Uterus (tissue), 4 donors: ENCODE measurements at places on chromosomes 2 and 18. TPM values are rescaled to one million over a fixed set of nuclear protein-coding genes. Genes with fewer than 3 reads are reported as not detected.

The RNF125 gene
- total RNA-seq, result 1.5 TPM

The ZNF532 gene
- 174 TPM for total RNA-seq

The GREB1L gene
- 4.8 TPM for total RNA-seq

The DNAH6 gene
- total RNA-seq, result 3.1 TPM

The COL3A1 gene
- 22,387 TPM for total RNA-seq

The CDK15 gene
- 6.9 TPM for total RNA-seq

The CYP1B1 gene
- total RNA-seq, result 42.8 TPM

The CAPN14 gene
- 0.14 TPM for total RNA-seq

The ITGB6 gene
- total RNA-seq, result not detected

The EMX1 gene
- total RNA-seq, result not detected

GRCh38 chr2:172630181-172630580 lies 74.3 kb downstream of the PDK1 start:
- DNase-seq, result no peak
- H3K27me3 ChIP-seq, result no peaks in the 10 kb centered on the region
- H3K4me3 ChIP-seq, result no peak overlapping the region
- no peak overlapping the region for H3K27ac ChIP-seq
- no peaks in the 10 kb centered on the region for H3K4me1 ChIP-seq
- H3K36me3 ChIP-seq, result no peaks in the 10 kb centered on the region

- no peak overlapping the region for H3K4me3 ChIP-seq
- H3K27ac ChIP-seq, result no peak overlapping the region
Observed at GRCh38 chr2:107772353-107772752, 54.3 kb upstream of the RGPD4 start.

- H3K4me3 ChIP-seq, result peak overlapping the region; percentile 71
- H3K4me1 ChIP-seq, result no peaks in the 10 kb centered on the region
- H3K27ac ChIP-seq, result peak overlapping the region; percentile 99
- no peaks in the 10 kb centered on the region for H3K27me3 ChIP-seq
Observed at GRCh38 chr2:47905386-47906156, 727 bp downstream of the FBXO11 start.

- H3K4me1 ChIP-seq, result peaks cover 7% of the 10 kb centered on the region
- no peaks in the 10 kb centered on the region for H3K27me3 ChIP-seq
- no peaks in the 10 kb centered on the region for H3K36me3 ChIP-seq
- H3K4me3 ChIP-seq, result no peak overlapping the region
- no peak overlapping the region for H3K27ac ChIP-seq
Observed at GRCh38 chr2:235054919-235055318, 103.1 kb downstream of the SH3BP4 start.

GRCh38 chr2:218991674-218992168 lies 1.5 kb downstream of the CRYBA2 start:
- no peak overlapping the region for H3K4me3 ChIP-seq
- H3K27ac ChIP-seq, result no peak overlapping the region
- peaks cover 14% of the 10 kb centered on the region for H3K27me3 ChIP-seq
- no peak for DNase-seq
- no peaks in the 10 kb centered on the region for H3K36me3 ChIP-seq
- no peaks in the 10 kb centered on the region for H3K4me1 ChIP-seq

GRCh38 chr2:42545023-42545721 lies 23.3 kb upstream of the MTA3 start:
- no peaks in the 10 kb centered on the region for H3K4me1 ChIP-seq
- no peak for DNase-seq
- H3K27ac ChIP-seq, result no peak overlapping the region
- H3K27me3 ChIP-seq, result no peaks in the 10 kb centered on the region

DNA sequence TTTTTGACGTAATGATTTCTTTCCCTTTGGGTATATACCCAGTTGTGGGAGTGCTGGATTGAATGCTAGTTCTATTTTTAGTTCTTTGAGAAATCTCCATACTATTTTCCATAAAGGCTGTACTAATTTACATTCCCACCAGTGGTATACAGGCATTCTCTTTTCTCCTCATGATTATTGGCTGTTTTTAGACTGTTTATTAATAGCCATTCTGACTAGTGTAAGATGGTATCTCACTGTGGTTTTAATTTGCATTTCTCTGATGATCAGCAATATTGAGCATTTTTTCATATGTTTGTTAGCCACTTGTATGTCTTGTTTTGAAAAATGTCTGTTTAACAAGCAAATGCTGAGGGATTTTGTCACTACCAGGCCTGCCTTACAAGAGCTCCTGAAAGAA lies 9.2 kb upstream of the CD28 start:
- no peaks in the 10 kb centered on the region for H3K27me3 ChIP-seq
- H3K36me3 ChIP-seq, result no peaks in the 10 kb centered on the region
- no peaks in the 10 kb centered on the region for H3K4me1 ChIP-seq
- no peak overlapping the region for H3K27ac ChIP-seq

DNA sequence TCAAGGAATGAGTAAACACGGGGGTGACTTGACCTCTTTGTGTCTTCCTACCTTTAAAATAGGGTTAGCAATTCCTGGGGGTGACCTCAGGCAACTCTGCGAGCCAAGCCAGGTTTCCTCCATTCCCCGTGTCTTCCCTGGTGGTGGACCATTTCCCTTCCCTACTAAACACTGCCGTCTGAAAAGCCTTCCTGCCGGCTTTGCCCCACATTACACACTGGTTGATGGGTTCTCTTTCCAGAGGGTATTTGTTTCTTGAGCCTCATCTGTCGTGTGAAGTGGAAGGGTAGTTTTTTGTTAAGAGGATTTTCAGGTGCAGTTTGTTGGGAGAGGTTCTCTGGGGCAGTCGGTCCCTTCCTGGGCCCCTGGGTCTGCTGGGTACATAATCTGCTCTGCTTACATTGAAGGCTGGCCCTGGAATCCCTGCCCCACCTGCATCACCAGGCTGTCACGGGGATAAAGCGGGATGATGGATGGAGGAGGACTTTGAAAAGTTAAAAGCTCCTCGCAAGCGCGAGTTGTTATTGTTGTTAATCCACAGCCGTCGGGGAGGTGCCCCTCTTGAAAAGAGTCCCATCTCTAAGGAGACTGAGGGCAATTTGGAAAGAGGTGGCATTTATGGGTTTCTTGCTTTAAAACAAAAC lies 175.4 kb upstream of the SPRED2 start:
- no peaks in the 10 kb centered on the region for H3K27me3 ChIP-seq
- peak overlapping the region; percentile 76 for H3K27ac ChIP-seq
- no peaks in the 10 kb centered on the region for H3K36me3 ChIP-seq
